Skeletal muscle tissue (tissue), 5 donors: ENCODE measurements at places on chromosomes 4 and X. TPM values are rescaled to one million over a fixed set of nuclear protein-coding genes. Genes with fewer than 3 reads are reported as not detected.

The SLC7A11 gene
- total RNA-seq: 1.0 TPM

The SCRG1 gene
- total RNA-seq: 1.0 TPM

The DGKK gene
- not detected for total RNA-seq

The SERPINA7 gene
- total RNA-seq: not detected

The ADGRG4 gene
- under 0.01 TPM for total RNA-seq

The CCDC120 gene
- 0.52 TPM for total RNA-seq

The OTUD6A gene
- not detected for total RNA-seq

The GSX2 gene
- not detected for total RNA-seq

The STAP1 gene
- total RNA-seq: 0.52 TPM

The PNMA5 gene
- total RNA-seq: under 0.01 TPM

The TDO2 gene
- not detected for total RNA-seq

The RRH gene
- total RNA-seq: under 0.01 TPM

The FGD1 gene
- total RNA-seq: 4.2 TPM

The POU4F2 gene
- not detected for total RNA-seq

The TEX13C gene
- total RNA-seq: not detected

The VCX2 gene
- total RNA-seq: not detected

The SOWAHD gene
- total RNA-seq: 1.6 TPM

The RENBP gene
- total RNA-seq: 5.7 TPM

The DEFB131A gene
- not detected for total RNA-seq

The IL1RAPL2 gene
- 1.0 TPM for total RNA-seq

The ARMCX2 gene
- total RNA-seq: 84.0 TPM

The DDX53 gene
- total RNA-seq: not detected

The F8A2 gene
- not detected for total RNA-seq
